ENCODE measurements at places on chromosomes 5 and 9.

DNA sequence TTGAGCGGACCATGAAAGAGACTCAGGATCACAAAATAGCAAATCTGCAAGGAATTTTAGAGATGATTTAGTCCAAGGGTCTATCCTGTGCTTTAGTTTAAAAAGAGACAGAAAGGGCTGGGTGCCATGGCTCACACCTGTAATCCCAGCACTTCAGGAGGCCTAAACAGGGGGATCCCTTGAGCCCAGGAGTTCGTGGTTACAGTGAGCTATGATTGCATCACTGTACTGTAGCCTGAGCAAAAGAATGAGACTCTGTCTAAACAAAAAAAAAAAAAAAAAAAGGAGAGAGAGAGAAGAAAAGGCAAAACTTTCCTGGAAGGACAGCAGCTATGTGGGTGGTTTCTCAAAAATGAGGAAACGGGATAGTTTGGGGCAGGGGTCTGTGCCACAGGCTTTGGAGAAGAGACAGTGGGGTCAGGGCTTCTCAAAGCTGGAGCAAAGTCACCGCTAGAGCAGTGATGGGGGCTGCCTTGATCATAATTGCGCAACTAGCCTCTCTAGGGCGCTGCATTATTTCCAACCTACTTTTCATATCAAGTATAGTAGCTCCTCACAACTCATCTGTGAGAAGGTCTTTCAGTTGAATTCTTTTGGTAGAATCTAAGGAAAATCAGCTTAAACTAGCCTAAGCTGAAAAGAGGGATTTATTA is 8.5 kb upstream of the ANKH start:
- no peak for DNase-seq

DNA sequence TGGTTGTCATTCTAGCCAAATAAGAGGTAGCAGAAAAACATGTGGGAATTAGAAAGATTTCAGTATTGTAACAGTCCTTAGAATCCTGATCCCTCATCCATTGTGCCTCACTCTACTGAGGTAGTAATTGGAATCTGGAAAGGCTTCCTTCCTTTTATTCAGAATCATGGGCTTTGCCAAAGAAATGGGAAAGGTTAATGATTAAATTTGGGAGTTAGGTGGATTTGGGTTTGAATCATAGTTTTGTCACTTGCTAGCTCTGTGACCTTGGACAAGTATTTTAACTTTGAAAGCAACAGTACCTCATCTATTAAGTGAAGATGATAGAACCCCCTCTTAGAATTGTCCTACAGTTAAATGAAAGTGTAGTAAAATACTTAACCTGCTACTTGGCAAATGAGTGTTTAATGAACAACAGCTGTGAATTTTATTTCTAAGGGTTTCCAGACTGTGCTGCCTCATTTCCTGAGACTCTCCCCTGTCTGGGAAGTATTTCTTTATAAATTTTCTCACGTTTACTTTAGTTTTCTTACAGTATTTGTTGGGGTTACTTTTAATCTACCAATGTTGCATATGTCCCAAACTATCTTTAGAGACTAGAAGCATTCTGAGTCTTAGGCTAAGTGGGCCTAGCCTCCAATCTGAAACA is 11.7 kb downstream of the SPDL1 start:
- DNase-seq: peak; percentile 55

DNA sequence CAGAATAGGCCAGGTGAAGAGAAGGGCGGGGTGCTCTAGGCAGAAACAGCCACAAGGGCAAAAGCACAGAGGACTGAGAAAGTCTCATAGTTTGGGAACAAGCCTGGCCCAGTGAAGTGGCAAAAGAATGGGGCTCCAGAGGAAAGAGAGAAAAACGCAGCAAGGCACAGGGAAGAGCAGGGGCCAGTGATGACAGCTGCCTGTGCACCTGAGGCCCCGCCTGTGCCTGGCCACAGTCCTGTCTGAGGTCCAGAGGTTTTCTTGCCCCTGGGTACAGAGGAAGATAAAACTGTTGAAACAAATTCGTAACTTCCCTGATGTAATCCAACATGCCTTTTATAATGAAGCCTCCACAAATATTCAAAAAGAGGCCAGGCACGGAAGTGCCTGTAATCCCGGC is 22.0 kb downstream of the FRRS1L start:
- no peak for DNase-seq

GRCh38 chr9:17528859-17529258 is 50.0 kb upstream of the SH3GL2 start:
- DNase-seq: no peak

DNA sequence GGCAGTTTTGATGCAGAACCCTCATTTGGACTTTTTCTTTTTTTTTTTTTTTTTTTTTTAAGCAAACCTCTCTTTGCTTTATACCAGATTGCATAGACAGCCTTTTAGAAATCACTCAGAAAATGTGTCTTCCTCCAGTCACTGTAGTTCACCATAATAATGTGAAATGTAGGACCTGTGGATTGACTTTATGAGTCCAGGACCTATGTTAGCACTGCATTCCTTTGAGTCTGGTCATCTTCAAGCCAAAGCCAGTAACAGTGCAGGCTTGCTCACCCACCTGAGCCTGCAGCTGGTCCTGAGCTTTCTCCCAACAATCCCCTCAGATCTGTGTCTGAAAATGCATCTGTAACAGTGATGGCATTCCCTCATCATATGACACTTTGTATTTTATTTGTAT is 110.7 kb upstream of the NFIL3 start:
- peak; percentile 61 for DNase-seq

GRCh38 chr9:119370816-119371215 is 1.6 kb upstream of the BRINP1 start:
- peak; percentile 87 for DNase-seq

DNA sequence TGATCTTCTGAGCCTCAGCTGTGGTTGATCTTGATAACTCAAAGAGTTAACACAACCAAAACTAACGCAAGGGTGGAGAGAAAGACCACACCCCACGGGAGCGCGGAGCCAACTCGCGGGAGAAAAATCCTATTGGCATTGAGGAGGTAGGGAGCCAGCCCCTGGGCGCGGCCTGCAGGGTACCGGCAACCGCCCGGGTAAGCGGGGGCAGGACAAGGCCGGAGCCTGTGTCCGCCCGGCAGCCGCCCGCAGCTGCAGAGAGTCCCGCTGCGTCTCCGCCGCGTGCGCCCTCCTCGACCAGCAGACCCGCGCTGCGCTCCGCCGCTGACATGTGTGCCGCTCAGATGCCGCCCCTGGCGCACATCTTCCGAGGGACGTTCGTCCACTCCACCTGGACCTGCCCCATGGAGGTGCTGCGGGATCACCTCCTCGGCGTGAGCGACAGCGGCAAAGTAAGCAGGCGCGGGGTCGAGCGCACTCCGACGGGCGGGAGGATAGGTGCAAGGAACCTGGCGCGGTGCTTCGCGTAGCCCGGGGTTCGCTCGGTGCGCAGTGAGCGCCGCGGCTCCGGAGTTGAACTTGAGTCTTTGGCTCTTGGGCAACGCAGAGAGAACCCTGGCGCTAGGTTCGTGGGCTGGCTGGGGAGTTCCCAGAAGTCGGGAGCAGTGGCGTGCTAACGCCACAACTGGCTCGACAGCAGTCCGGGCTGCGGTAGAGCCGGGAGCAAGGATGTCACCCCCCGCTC is at the start of gene GDA:
GDA (plus strand) TSS at position 210 of the 745 bp plus-strand sequence; CDS start at position 330, 120 bp downstream.
- no peak for DNase-seq

- no peak for DNase-seq
Observed at GRCh38 chr9:109476642-109477257, 21.4 kb downstream of the PTPN3 start.

DNA sequence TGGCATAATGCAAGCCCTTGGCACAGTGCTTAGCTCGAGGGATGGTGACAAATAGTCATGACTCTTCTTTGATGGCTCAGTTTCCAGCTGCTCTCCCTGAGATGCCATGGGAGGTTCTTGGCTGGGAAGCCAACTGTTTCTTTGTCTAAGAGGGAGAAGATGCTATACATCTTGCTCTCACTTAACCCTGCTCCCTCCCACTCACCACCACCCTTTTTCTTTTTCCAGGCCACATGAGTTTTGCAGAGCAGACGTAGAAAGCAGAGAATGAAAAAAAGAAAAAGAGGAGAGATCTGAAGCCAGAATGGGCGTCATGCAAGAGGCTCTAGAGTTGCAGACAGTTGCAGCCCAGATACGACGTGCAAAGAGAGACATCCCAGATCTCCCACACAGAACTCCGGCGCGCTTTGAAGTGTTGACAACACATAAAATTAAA is 160.5 kb downstream of the FGF18 start:
- no peak for DNase-seq

DNA sequence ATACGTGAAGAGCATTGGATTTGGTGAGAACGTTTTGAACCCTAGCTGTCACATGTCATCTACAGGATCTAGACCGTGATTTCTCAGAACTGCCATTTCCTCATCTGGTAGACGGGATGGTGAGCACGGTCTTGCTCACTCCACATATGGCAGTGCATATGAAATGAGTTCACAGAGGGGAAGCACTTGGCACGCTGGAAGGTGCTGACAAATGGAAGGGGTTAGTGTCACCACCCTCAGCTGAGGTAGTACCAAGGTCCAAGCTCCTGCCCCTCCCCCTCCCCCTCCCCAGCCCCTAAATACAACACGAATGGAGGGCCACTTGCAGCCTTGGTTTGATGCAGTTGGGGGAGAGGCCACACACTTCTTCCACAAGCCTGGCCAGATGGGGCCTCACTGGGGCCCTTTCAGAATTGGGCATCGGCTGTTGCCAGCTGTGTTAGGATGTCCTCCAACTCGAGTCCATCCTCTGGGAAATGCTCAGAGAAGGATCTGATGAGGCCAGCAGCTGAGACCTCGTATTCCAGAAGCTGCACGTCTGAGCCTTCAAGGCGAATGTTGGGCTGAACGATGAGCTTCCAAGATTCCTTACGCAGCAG is 322.4 kb downstream of the ANXA1 start:
- DNase-seq: no peak

GRCh38 chr5:52692039-52692438 is 95.7 kb upstream of the ITGA1 start:
- peak; percentile 84 for DNase-seq

GRCh38 chr5:39019254-39019653 is 54.9 kb downstream of the RICTOR start:
- no peak for DNase-seq

GRCh38 chr9:106716820-106717219 is 146.1 kb upstream of the ZNF462 start:
- DNase-seq: no peak

GRCh38 chr9:135706288-135706687 is 4.3 kb downstream of the KCNT1 start:
- no peak for DNase-seq

GRCh38 chr9:7243838-7244237 is 486.1 kb downstream of the KDM4C start:
- DNase-seq: no peak

- no peak for DNase-seq
Observed at GRCh38 chr5:171711571-171711970, 74.0 kb upstream of the SMIM23 start.

DNA sequence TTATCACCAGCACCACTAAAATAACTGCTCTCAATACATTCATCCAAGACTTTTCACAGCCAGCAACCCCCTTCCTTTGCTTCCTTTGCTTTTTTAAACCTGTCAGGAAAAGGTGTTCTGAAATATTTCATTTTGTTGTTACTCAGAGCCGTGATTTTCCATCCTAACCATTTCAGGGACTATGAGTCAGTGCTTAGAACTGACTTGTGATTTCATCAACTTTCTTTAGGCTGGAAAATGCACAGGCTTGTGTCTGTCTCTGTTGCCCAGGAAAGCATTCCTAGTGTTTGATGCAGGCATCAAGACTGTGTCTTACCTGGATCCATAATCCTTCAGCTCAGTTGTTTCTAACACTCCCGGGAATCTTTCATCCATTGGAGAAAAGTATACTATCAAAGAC is 805.6 kb downstream of the BRINP1 start:
- no peak for DNase-seq

GRCh38 chr5:154698763-154699162 is 56.4 kb upstream of the LARP1 start:
- DNase-seq: no peak

- peak; percentile 86 for DNase-seq
Observed at GRCh38 chr9:6968271-6968670, 210.5 kb downstream of the KDM4C start.

- no peak for DNase-seq
Observed at GRCh38 chr5:119876522-119876921, 247.2 kb downstream of the FAM170A start.

DNA sequence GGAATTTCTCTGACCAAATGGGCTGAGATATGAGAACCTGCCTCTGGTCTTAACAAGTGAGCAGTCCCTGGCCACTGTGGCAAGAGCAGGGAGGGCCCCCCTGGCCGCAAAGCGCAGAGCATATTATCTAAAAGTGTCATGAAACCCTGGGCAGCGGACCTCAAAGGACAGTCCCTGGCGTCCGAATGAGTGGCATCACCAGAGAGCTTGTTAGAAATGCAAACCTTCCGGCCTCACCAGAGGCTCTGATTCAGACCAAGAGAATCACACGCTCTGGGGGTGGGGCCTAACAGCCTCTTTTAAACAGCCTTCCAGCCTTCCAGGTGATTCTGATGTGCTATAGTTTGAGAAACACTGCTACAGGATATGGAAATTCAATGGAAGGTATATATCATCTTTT is 10.9 kb downstream of the PTPN3 start:
- DNase-seq: no peak

DNA sequence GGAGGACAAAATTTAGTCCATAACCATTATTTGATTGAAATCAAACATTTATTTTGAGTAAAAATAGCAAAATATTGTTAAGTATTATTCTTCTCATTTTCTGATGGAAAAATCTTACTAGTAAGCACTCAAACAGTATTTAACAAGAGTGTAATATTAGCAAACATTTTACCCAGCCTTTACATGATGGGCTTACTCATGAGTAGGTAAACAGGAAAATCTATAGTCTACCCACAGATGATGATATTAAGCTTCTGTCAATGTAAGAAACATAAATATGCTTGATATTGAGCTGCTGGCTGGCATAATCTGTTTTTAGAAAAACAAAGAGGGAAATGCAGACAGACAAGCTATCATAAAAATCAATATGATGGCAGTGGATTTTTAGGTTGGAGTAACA is 418.5 kb upstream of the COX7C start:
- no peak for DNase-seq

DNA sequence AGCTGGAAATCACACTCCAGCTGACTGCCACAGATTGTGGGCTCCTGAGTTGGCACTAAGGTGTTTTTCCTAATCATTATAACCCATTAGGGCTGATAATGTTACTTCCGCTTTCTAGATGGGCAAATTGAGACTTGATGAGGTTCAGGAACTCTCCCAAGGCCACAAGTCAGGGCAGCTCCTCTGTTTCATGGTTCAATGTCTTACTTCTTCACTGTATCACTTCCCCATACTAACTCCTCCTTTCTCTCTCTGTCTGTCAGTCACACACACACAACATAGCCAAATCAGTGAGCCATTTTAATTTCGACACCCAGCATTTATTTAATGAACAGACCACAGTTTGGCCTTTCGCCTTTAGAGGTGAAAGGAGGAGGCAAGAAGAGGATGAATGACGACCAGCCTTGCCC is 17.8 kb upstream of the TRAF1 start:
- no peak for DNase-seq

DNA sequence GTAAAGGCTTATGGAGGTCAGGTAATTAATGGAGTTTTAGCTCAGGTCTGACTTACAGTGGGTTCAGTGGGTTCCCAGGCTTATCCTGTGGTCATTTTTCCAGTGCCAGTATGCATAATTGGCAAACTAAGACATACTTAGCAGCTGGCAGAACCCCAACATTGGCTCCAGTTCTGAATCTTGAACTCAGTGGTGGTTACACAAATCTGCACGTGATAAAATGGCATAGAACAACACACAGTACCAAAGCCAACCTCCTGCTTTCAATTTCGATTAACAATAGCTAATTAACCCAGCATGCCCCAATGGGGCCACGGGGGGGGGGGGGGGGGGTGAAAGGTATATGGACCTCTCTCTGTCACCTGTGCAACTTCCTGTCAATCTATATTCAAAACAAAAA is 19.0 kb upstream of the BARX1 start:
- DNase-seq: no peak

All from osteoblast (primary cell).